ENCODE measurements at places on chromosomes 1 and 21. TPM values are rescaled to one million over a fixed set of nuclear protein-coding genes. Genes with fewer than 3 reads are reported as not detected.

Gene RRP15
- total RNA-seq = 3.3 TPM

DNA sequence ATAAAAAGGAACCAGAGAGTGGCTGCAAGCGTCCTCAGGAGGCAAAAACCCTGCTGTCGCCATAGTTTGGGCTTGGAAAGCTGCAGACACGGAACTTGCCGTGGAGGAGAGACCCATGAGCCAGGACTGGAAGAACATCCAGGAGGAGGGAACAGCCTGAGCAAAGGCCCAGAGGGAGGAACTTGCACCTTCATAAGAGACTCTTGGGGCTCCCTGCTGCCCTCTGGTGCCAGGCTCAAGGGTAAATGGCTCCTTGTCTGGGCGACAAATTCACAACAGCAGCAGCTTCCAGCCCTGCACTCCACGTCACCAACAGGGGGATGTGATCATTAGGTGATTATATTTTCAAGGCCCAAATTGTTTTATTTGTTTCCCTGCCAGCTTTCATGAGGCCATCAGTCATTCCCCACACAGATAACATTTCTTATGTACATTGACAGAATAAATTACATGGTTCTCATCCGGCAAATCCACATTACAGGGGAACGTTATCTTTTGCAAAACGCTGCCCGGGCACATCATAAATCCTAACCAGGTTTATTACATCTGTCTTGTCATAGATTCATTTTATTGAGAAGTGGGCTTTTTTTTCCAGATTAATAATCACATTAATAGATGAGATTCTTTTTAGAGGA is 143.0 kb upstream of the GRIK3 start:
- peak; percentile 70 for DNase-seq

GRCh38 chr1:59236721-59237545 is 60.0 kb upstream of the FGGY start:
- no peak for DNase-seq

DNA sequence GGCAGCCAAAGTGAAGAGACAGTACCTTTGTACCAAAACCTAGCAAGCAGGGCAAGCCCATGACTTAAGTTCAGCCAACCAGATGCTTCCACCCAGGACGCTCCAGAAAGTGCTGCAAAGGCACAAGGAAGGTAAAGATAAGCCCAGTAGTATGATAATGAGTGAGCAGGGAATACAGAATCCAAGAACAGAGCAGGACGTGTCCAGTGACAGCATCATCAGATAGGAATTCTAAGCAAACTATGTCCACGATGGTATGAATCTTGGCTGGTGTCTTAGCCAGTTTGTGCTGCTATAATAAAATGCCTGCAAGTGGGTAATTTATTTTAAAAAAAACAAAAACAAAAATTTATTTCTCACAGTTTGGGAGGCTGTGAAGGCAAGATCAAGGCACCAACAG is 13.6 kb downstream of the GJA4 start:
- DNase-seq = no peak

Gene NMNAT2
- 0.23 TPM for total RNA-seq

- DNase-seq = no peak
Measured at GRCh38 chr1:236128646-236129178, 13.6 kb upstream of the GPR137B start.

Gene FAM131C
- total RNA-seq = 0.43 TPM

DNA sequence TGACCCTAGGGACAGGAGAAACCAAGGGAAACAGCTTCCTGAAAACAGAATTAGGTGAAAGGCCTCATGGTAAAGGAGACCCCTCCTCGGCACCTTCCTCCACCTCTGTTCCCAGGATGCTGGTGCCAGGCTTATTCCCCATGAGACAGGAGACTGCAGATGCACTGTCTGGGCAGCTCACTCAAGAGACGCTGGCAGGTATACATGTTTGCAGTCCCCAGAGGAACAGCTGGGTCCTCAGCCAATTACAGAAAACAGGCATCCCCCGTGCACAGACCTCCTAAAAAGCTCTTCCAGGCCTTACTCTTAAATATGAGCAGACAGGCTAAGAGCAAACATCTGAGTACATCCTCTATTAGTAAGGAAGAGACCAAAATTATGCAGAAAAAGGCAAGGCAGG is 6.5 kb downstream of the CCSAP start:
- no peak for DNase-seq

Gene OR2G2
- not detected for total RNA-seq

GRCh38 chr1:51097171-51097570 is 4.9 kb upstream of the C1orf185 start:
- no peak for DNase-seq

Gene TSSK3
- 1.8 TPM for total RNA-seq
